Amygdala (tissue), 56 donors: ENCODE measurements at places on chromosomes 16 and 17.
A peak's percentile ranks its signal among the peaks of the same experiment; 100 is the strongest.

DNA sequence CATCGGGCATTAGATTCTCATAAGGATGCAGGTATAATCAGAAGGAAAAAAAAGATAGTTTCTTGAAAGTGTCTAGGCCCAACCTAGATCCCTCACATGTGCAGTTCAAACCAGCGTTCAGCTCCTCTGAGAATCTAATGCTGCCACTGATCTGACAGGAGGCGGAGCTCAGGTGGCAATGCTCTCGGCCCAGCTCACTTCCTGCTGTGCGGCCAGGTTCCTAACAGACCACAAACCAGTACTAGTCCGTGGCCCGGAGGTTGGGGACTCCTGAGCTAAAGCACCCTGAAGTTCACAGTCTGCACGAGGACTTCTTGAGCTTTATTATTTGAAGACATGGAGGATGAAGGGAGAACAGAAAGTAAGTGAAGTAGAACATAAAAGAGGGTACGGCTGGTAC is 16.8 kb downstream of the SMCR8 start:
- DNase-seq: no peak

GRCh38 chr17:50848039-50848438 is 12.7 kb downstream of the WFIKKN2 start:
- no peak for DNase-seq

DNA sequence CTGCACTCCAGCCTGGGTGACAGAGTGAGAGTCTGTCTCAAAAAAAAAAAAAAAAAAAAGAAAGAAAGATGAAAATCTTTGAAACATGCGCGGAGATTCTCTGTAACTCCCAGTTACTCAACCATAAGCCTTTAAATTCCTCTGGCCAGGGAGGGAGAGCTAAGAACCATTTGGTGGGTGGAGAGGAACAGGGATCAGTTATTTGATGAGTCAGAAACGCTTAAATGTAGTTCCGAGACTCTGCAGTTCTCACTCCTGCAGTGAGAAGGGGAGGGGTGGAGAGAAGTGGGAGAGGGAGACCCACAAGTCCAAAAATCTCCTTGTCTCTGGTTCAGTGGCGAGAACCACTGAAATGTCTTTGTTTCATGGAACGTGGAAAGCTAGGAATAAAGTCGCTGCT is 266.7 kb downstream of the SOX9 start:
- no peak for DNase-seq

DNA sequence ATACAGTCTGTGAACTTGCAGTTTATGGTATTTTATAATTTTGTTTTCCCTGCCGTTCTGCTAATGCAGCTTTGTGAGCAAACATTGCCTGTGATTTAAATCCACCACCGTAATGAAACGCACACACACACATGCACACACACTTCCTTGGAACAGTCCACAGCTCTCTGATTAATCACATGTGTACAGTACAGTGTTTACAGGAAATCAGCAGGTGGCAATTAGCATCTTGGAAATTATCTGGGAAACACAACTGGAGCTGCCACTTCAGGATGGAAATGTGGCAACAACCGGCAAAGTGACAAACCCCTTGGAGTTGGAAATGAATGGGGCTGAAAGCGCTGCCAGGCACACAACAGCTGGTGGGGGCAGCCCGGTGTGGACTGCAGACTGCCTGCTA is 12.9 kb upstream of the ZKSCAN2 start:
- DNase-seq: no peak

GRCh38 chr17:14813649-14814370 is 451.3 kb downstream of the PMP22 start:
- DNase-seq: no peak

DNA sequence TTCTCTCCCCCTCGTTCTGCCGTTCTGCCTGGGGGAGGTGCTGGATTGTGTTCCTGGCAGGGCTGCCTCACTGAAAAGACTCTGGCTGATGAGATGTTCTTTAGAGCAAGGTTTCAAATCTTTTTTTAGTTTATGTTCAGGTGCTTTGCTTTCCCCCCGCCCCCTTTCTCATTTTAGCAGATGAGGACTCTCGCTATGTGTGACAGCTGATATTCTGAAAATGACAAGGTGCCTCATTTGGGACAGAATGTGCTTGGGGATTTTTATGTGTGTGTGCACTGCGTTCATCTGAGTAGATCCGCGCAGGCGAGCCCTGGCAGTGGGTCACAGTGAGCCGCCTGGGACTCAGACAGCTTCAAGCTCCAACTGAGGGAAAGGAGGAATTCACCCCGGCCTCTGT is 205.9 kb downstream of the HS3ST4 start:
- no peak for DNase-seq

DNA sequence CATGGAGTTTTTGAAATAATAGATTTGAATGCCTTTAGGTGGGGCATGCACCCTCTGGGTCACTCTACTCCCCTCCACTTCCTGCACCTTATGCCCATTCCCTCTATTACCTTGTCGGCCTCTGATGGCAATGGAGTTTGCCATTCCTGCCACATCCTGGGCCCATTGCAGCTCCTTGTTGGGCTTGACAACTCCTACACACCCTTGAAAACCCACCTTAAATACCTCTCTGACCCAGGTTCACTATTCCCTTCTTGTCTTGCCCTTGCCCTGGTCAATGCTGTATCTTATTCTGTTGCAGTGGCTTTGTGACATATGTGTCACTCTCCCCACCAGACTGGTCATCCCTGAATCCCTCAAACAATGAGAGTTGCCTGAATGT is 2.4 kb downstream of the CCR7 start:
- DNase-seq: no peak

GRCh38 chr16:15948532-15949209 is 745 bp upstream of the ABCC1 start:
- no peak for DNase-seq

GRCh38 chr16:17362183-17362582 is 108.6 kb downstream of the XYLT1 start:
- DNase-seq: no peak

GRCh38 chr17:77926981-77927380 is 31.5 kb upstream of the TNRC6C start:
- no peak for DNase-seq

GRCh38 chr16:68257906-68258800 is 6.2 kb upstream of the SLC7A6 start:
- DNase-seq: no peak

GRCh38 chr17:60863892-60864707 is 186.4 kb downstream of the BCAS3 start:
- DNase-seq: no peak

DNA sequence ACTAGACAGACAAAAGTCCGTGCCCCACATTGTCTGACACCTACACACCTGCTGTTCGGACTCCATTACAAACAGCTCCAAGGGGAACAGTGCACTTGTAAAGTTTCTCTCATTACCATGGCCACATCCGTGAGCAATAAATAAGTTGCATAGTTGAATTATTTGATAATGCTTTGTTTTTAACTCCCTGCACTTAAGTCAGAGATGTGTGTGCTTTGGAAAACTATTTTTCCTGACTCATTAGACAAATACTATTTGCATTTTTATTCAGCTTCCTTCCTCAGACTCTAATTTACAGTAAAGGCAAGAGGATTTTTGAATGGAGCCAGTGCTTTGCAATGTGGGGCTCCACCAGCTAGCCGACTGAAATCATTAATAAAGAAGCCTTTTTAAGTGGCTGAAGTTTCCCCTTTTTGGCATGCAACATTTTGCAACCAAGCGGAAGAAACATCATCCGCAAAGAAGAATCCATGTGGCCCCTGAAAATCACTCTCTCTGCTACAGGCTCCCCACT is 6.5 kb upstream of the CCL2 start:
- DNase-seq: no peak

DNA sequence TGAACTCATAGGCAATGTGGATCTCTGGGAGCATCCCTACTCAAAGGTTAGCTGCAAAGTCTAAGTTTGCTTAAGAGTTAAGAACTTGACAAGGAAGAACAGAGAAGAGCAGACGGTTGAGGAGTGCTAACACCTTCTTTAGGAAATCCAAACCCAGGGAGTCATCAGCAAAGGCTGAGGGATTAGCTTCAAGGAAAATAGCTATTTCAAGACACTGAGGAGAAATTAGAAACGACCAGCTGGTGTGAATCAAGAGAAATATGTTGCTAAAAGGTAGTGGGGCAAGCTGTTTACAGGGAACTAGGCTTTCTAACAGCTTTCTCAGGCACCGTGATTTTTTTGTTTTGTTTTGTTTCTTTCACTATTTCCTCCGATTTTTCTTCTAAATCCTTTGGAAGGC is 90.7 kb downstream of the CDH8 start:
- no peak for DNase-seq

GRCh38 chr17:28008513-28008912 is 34.0 kb upstream of the NLK start:
- no peak for DNase-seq

- DNase-seq: peak; percentile 40
Measured at GRCh38 chr17:2904135-2904534, 107.9 kb downstream of the RAP1GAP2 start.

DNA sequence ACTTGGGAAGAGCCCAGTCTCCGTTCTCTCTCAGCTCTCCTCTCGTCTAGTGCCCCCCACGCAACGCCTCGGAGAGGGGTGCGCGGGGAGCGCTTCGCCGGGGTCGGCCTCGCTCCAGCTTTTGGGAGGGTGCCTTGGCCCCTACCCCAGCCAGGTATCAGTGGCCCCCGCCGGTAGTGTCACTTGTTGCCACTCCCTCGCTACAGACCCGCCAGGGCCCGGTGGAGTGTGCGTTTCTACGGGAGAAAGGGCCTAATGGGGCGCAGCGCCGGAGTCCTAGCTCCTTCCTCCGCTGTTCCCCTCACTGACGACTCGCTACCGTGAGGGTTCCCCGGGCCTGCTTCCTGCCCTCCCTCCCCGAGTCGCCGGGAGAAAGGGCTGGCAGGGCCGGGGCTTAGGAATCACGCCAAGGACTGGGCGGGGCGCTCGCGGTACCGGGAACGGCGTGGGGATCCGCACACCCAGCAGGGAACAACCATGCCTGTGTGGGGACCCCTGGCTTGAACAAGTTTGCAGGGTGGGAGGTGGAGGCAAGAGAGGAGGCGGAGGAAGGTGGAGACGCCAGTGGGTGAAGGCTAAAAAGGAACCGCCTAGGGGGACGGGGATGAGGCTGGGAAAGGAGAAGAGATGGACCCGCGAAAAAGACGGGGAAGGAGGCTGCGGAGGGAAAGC is 997 bp upstream of the CDH11 start:
- DNase-seq: peak; percentile 48

DNA sequence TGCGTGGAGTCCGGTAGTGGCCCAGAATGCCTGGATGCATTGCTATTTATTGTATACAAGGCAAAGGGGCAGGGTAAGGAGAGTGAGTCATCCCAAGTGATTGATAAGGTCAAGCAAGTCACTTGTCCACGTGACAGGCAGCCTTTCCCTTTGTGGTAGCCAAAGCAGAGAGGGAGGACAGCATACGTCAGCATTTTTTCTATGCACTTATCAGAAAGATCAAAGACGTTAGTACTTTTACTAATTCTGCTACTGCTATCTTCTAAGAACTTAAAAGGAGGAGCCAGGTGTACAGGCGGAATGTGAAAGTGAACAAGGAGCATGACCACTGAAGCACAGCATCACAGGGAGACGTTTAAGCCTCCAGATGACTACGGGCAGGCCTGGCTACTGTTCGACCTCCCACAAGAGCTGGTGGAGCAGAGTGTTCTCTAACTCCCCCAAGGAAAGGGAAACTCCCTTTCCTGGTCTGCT is 47.9 kb upstream of the ARL4D start:
- DNase-seq: no peak

DNA sequence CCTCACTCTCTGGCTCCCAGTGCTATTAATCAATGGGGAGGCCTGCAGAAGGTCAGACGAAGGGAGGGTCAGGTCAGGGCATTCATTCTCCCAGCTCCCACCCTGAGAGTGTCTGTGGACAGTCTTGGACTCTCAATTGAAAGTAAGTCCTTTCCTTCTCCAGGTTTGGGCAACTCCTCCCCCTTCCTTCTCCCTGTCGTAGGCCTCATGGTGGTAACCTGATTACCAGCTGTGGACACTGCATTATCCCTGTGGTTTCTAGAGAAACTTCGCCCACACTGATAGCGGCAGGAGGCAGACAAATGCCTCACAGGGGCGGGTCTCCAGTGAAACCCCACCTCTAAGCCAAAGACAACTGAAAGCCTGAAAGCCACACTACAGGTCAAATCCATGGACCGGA is 57.7 kb upstream of the SLC25A19 start:
- no peak for DNase-seq

- DNase-seq: no peak
Measured at GRCh38 chr16:27768651-27769272, 218.8 kb downstream of the KATNIP start.

GRCh38 chr16:1311738-1312466 is 2.5 kb downstream of the UBE2I start:
- no peak for DNase-seq

GRCh38 chr17:29038085-29038795 is 4.7 kb upstream of the PIPOX start:
- no peak for DNase-seq

GRCh38 chr17:50186661-50187393 is 14.6 kb downstream of the COL1A1 start:
- no peak for DNase-seq

GRCh38 chr16:3797904-3798811 is 80.8 kb upstream of the TRAP1 start:
- no peak for DNase-seq

GRCh38 chr16:86573215-86573614 is 5.1 kb upstream of the FOXL1 start:
- DNase-seq: no peak

DNA sequence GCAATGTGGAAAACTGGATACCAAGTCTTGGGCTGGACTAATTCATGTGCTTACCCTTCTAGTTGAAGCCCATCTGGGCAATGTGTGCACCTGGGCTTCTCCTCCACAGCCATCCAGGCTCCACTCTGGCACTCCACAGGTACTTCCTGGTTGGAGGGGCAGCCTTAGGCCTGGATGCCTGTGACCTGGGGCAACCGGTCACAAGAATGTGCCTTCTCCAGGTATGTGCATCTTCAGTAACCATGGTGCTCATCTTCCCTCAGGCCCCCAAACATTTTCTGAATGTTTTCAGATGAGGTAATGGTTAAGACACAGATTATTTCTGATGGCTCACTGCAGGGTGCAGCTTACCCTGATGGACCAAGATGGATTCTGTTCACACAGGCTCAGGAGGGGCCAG is 11.1 kb downstream of the C16orf86 start:
- no peak for DNase-seq

DNA sequence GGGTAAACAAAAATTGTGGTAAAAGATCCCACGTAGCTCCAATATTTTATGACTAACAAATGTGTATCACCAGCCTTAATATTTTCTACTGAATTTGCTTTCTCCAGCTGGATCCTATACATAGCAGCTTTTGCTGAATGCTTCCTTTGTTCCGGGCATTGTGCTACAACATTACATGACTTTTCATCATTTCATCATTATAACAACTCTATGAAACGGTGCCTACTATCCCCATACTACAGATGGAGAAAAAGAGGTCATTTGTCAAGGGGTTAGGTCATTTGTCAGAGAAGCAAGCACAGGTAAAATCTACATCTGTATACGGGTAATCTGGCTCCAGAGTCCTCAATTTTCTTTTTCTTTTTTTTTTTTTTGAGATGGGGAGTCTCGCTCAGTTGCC is 74.3 kb downstream of the KANSL1 start:
- DNase-seq: no peak

DNA sequence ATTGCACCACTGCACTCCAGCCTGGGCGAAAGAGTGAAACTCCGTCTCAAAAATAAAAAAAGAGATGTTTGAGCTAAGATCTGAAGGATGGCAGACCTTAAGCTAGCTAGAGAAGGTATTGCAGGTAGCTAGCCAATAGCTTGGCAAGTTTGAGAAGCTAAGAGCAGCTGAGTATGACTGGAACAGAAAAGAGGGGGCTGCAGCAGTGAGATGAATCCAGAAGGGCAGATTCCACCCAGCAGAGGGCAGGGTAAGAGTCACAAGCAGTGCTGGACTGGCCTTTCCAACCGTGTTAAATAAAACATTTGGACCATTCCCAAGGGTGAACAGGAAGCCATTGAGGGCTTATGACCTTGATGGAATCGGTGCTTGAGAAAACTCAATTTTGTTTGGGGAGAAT is 5.7 kb upstream of the PHAF1 start:
- DNase-seq: no peak
